ENCODE measurements at places on chromosomes 4 and X.

DNA sequence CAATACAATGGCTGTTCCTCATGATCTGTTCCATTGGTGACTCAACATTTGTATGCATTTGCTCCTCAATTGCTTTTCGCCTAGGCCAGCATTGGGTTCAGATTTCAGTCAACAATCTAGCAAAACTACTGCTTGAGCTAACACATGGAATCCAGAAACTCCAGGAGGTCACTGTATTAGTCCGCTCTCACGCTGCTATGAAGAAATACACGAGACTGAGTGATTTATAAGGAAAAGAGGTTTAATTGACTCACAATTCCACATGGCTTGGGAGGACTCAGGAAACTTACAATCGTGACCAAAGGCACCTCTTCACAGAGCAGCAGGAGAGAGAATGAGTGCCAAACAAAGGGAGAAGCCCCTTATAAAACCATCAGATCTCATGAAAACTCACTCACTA, 67.1 kb downstream of the RXFP1 start:
- no peak for DNase-seq

DNA sequence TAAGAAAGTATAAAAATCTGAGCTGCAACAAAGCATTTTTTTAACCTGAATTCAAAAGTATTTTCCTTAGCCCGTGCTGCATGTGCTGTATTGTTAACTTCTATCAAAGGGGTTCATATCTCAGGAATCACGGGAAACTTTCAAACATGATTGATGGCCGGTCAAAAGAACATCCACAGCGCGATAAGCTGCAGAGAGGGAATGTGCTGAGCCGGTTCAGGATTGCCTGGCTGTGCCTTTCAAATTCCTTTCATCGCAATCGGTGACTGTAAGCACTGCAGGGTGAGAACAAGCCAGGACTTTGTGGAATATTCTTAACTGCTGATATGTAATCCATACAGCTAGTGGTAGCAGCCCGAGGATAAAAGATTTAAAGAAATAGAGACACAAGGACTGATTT, 210.9 kb upstream of the NOCT start:
- DNase-seq, result no peak

DNA sequence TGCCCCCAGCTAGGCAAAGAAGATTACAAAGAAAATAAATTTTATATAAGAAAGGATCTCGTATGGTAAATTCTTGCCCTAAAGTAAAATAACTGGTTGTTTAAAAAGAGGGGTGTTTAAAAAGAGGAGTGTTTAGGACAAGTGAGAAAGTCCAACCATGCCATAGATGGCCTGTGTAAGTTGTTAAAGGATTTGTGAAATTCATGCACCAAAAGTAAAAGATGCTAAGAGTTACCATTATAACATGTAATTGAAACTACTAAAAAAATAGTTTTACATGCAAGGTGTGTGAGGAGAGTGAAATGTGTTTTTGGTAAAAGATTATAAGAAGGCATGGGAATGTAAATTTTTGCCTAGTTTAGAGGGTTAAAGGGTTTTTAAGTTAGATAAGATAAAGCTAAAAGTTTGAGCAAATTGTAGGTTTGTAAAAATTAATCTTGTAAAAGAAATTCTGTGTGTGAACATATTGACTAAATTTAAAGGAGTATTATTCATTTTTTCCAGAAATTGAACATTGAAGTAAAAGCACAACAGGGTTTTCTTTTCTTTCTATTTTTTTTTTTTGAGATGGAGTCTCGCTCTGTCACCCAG, 20.1 kb downstream of the HTT-AS start:
- no peak for DNase-seq

DNA sequence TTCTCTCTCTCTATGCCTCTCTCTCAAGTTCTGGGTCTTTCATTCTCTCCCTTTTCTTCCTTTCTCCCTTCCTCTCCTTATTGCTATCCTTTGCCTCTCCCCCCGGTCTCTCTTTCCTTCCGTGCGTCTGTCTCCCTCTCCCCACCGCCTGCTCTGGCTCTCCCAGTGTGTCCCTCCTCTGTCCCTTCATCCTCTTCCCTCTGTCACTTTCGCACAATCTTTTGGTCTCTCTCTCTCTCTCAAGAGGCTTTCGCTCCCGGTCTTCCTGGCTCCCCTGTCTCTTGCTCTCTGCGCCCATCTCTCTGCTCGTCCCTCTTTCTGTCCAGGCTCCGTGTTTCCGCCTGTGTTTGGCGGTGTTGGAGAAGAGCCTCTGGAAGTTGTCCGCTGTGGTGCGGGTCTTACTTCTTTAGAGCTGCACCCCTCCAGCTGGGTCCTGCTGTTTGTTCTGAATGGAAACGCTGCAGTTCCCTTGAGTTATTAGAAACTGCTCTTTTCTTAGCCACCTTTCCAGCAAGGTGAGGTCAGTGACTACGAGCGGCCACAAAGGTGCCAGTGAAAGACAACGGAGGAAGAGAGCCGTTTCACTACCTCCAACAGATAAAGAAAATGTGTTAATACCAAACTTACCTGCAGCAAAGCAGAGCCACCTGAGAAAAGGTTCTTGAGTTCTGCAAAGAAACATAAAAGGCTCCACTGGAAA, 1.1 kb downstream of the BMPR1B start:
- DNase-seq, result no peak

- DNase-seq, result no peak
Observed at GRCh38 chrX:132819711-132820264, 138.6 kb downstream of the HS6ST2 start.

GRCh38 chrX:56762220-56762619, 33.2 kb downstream of the NBDY start:
- no peak for DNase-seq

GRCh38 chrX:74814681-74815080, 110.6 kb downstream of the NEXMIF start:
- no peak for DNase-seq

- DNase-seq, result no peak
Observed at GRCh38 chr4:188534917-188535316, 395.7 kb downstream of the TRIML1 start.

- no peak for DNase-seq
Observed at GRCh38 chr4:133154725-133155124, 5.6 kb downstream of the PCDH10 start.

GRCh38 chr4:3249711-3250437, 915 bp downstream of the MSANTD1 start:
- no peak for DNase-seq

Data from renal cortex interstitium (tissue), 15 donors.